Amygdala (tissue), 56 donors: ENCODE measurements at places on chromosomes 11 and 22.

- no peak for DNase-seq
Observed at GRCh38 chr22:29907753-29908515, 25.0 kb downstream of the MTMR3 start.

- no peak for DNase-seq
Observed at GRCh38 chr22:18999008-18999407, 62.9 kb upstream of the PRODH start.

DNA sequence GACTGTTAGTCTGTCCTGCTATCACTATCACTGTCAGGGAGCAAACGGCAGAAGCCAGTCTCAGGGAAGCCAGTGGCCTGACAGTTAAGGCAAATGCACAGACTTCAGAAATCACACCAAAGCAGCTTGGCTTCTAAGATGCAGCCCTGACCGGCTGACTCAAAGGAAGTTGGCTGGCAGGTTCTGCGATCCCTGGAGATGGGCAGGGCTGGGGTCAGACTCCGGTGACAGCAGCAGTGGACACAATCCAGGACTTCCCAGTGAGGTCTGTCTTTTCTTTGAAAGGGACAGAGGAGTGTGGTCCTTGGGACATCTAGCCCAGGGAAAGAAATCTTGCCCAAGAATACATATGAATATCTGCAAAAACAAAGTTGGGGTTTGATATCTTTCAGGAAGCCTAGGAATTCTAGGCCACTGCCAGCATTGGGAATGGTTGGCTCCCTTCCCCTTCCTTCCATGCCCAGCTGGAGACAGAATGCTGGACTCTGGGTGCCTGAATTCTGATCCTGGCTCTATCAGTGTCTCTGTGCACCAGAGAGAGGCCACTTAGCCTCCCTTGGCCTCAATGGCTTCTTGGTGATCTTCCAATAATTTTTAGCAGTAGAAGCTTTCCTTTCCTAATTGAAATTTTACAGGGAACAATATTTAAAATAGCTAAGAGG lies 108.9 kb downstream of the KIRREL3 start:
- no peak for DNase-seq

DNA sequence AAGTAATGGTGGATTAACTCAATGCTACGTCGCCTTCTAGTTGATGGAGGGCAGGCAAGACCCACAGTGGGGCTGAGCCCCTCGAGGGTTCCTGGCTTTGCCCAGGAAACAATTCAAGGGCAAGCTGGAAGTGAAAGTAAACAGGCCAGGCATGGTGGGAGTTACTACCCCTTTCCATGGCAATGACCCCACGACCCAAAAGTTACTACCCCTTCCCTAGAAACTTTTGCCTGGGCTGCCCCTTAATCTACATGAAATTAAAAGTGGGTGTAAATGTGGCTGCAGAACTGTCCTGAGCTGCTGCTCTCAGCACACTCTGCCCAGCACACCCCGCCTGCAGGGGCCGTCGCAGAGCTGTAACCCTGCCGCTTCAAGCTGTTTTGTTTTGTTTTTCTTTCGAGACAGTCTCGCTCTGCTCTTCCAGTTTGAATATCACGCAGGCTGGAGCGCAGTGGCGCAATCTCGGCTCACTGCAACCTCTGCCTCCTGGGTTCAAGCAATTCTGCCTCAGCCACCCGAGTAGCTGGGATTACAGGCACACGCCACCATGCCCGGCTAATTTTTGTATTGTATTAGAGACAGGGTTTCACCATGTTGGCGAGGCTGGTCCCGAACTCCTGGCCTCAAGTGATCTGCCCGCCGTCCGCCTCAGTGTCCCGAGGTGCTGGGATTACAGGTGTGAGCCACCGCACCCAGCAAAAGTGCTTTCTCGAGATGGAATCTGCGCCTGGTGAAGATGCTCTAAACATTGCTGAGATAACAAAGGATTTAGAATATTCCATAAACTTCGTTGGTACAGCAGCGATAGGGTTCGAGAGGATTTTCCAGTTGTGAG lies 5.9 kb upstream of the RNH1 start:
- DNase-seq: no peak

GRCh38 chr11:71265559-71266092 lies 13.2 kb upstream of the SHANK2 start:
- DNase-seq: no peak

DNA sequence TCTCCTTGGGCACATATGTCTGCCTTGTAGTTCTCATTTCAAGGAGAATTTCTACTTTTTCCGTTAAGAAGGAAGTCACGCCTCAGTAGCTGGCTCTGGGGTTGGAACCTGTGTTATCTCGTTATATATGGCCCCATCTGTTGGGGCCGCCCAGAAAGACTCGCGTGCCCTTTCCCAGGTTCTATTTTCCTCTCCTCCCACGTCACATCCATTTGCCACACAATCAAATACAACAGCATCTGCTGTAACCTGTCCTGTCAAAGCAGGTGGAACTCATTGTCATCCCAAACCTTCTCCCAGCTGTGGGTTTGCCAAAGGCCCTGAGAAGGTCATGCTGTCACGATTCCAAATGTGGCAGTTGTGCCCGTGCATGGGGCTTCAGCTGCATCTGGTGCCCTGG lies 213.1 kb upstream of the ZBED5 start:
- DNase-seq: no peak

DNA sequence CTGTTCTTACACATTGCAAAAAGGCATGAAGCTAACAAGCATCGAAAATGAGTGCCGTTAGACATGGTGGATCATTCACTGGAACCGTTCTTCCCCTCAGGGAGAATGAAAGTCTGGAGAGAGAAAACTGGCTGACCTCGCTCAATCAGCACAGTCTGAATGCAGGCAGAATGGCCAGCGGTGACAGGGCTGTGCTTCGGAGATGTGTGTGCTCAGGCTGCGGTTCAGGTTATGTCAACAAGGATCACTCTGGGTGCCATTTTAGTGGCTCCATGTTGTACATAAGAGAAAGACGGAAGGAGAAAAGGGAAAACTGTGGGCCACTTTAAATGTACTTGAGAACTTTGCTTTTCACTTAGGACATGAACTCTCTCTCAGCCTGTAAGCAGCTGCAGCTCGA lies 749.8 kb upstream of the ARHGAP42 start:
- no peak for DNase-seq

GRCh38 chr11:72321381-72321996 lies 77.5 kb upstream of the PHOX2A start:
- no peak for DNase-seq

DNA sequence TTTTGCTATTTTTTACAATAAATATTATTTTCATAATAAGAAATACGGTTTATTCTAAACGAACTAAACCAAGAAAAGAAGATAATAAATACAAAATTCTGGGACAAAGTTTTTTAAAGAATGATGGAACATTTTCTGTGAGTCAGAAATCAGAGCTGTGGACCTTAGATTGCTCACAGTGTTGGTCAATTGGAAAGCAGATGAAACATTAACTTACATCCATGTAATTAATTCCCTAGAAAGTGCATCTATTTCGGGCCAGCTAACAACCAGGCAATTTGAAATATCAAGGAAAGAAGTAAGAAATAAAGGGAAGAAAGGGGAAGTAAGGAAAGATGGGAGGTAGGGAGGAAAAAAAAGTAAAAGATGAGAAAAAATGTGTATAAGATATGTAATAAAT lies 1569.8 kb upstream of the TENM4 start:
- DNase-seq: no peak

GRCh38 chr22:23787600-23787896 lies 782 bp downstream of the SMARCB1 start:
- DNase-seq: no peak
